Left cardiac atrium (tissue), 4 donors: ENCODE measurements at places on chromosomes 12 and 14.

- DNase-seq, result no peak
These were observed 494.3 kb downstream of the CCER1 start for GRCh38 chr12:90460681-90461080.

GRCh38 chr12:7834701-7835100 lies 38.0 kb downstream of the SLC2A14 start:
- DNase-seq, result no peak

DNA sequence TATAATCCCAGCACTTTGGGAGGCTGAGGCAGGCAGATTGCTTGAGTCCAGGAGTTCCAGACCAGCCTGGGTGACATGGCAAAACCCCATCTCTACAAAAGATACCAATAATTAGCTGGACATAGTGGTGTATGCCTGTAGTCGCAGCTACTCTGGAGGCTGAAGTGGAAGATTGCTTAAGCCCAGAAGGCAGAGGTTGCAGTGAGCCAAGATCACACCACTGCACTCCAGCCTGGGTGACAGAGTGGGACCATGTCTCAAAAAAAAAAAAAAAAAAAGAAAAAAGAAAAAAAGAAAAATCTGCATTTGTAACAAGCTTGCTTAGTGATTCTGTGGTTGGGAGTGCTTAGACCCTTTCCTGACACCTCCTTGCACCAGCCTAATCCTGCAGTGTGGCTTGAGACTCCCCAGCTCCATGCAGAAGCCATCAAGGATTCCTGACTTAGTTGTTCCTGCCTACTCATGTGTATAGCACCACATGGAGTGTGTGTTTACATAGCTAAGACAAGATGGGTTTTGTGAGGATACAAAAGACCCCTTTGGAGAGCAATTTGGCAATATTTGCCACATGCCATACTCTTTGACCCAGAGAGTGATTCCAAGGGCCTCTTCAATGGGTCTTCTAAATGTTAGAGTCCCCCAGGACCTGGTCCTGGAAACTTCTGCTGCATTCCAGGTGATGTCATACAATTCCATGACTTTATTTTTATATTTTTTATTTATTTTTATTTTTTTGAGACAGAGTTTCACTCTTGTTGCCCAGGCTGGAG lies 5.1 kb upstream of the TMED10 start:
- DNase-seq, result no peak

GRCh38 chr14:52067873-52068614 lies 815 bp downstream of the NID2 start:
- DNase-seq, result peak; percentile 55

GRCh38 chr14:99792551-99793212 lies 531 bp upstream of the EML1 start:
- DNase-seq, result peak; percentile 44

DNA sequence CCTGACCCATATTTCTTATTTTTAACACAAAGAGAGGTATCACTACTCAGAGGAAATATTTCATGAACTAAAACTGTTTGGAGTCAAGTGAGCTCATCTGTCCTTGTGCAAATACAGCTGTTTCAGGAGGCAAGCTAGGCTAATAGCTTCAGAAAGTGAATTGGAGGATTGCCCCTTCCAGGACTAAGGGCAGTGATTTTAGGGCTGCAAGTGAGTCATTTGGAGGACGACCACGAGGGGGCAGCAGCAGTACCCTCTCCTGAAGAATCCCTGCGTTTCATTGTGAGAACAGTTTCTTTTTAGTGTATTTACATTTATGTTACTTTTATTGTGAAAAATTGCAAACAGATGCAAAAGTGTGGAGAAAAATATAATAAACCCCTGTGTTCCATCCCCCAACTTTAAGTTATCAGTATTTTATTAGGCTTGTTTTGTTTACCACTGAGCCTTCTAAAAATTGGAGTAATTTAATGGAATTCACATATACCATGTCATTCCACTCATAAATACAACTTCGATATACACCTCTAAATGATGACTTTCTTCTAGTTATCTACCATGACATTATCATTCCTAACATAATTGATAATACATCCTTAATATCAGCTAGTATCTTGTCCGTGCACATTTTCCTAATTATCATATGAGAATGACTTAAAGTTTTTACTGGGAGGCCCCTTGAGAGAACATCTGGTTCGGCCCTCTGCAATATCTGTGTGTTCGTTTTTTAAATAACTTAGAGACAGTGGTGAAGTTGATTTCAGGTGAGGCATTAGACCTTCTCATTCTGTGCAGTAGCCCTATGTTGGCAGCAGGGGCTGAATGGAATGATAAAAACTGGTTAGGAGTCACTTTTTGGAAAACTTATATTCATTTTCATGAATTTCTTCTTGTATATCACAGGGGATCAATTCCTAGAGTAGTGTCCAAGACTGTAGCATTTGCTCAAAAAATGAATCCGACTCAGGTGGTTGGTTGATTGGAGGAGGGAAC lies 13.7 kb downstream of the FOXJ2 start:
- DNase-seq, result peak; percentile 82

DNA sequence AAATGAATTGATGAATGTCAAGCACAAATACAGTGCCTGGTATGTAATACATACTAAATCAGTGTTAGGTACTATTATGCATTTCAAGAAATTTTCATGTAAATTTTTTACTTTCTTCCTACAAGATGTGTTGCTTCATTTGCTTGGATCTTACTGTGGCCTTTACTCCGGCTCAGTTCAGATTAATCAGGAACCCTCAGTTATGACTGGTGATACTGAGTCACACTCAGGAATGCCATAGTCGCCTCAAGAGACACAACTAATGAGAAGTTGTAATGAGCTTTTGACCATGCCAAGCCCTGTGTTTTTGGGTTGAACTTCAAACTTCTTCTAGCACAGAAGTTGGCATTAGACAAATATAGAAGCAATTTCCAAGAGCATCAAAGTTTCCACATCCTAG lies 96.0 kb downstream of the TGFB3 start:
- DNase-seq, result no peak
